Type B pancreatic cell (in vitro differentiated cells): ENCODE measurements at places on chromosomes 1 and 21. TPM values are rescaled to one million over a fixed set of nuclear protein-coding genes. Genes with fewer than 3 reads are reported as not detected.

Gene OVAAL
- total RNA-seq, result not detected in 2 replicates

Gene LIN9
- total RNA-seq, result 5.4 and 10.5 TPM in 2 replicates

Gene C1orf74
- 3.6 TPM in 2 replicates for total RNA-seq

Gene OR6K2
- total RNA-seq, result not detected in 2 replicates

Gene PLA2G2F
- total RNA-seq, result not detected in 2 replicates

Gene THEM5
- not detected in 2 replicates for total RNA-seq

Gene FBLIM1
- total RNA-seq, result 78.3 and 182 TPM in 2 replicates

Gene SPRR4
- not detected in 2 replicates for total RNA-seq

Gene ASAP3
- total RNA-seq, result 41.9 and 65.7 TPM in 2 replicates

GRCh38 chr1:187689129-187689528 lies 860.4 kb downstream of the PLA2G4A start:
- DNase-seq, result no peak

DNA sequence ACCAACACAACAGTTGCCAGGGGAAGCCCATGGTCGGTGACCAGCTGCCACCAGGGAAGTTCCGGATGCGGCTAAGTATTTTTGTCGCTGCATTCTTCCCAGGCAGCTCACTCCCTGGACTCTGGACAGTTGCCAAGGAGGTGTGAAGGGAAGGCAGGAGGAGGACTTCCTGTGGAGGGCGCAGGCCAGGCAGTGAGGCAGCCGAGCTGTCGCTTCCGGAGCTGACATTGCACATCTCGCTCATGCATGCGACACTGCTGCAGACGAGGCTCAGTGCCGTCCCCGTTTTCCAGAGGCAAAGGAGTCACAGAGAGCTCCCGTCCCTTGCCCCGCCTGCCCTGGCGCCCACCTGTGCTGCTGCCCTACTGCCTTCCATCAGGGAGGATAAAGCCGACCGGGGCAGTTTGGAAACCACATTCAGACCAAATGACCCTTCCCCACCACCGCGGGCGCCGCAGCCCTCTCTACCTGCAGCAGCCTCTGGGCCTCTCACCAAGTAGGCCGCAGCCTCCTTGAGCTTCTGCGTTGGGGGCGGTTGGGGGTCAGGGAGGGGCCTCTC lies 81.4 kb downstream of the NENF start:
- DNase-seq, result no peak

- no peak for DNase-seq
Observed at GRCh38 chr21:38775733-38776132, 30.0 kb upstream of the ETS2 start.

DNA sequence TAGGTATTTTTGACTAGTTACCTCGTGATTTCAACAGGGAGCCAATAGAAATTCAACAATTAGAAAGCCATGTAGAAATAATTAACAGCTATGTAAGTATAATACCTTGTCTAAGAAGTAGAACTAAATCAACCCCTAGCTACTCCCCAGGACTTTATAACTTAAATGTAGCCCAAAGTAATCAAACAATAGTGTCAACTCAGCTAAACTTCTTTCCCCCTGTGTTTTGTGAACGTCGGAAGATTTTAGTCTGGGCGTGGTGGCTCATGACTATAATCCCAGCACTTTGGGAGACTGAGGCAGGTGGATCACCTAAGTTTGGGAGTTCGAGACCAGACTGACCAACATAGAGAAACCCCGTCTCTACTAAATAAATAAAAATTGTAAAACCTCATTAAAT lies 579.9 kb upstream of the NCAM2 start:
- no peak for DNase-seq

- DNase-seq, result no peak
Observed at GRCh38 chr21:46468108-46468774, 9.6 kb downstream of the DIP2A start.

DNA sequence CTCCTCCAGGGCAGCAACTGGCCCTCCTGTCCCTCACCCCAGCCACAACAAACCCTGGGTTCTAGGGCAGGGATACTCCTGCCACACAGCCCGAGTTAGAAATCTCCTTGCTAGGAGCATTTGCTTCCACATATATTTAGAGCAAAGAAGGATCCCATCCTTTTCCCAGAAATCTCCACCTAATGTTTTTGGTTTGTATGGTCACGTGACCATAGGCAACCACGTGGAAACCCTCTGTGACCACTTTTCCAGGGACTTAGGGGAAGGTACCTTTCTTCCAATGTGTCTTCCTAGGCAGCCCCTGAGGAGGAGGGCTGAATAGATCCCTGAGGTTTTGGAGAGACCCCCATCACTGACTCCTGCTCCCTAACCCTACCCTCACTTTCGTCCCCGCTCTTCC lies 25.5 kb downstream of the VANGL2 start:
- no peak for DNase-seq

- no peak for DNase-seq
Observed at GRCh38 chr1:34705077-34705476, 49.8 kb upstream of the GJB5 start.

DNA sequence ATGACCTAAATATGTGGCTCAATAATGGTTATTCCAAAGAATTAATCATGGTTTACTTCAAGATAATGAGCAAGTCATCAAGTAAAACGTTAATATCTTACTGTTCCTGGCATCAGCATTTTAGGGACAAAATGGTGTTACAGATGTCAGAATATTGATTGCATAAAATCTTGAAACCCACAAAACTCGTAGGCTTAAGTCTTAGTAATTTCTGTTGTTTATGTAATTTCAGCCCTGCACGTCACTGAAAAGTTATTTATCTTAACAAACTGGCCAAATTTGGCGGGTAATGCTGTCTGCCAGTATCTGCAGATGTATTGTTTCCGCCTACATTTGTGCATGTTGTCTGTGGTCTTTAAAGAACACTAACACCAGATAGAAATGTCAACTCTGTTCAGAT lies 25.8 kb downstream of the CDC7 start:
- DNase-seq, result no peak

- no peak for DNase-seq
Observed at GRCh38 chr1:172089768-172090510, 248.6 kb downstream of the DNM3 start.

GRCh38 chr1:32100359-32100758 lies 7.5 kb upstream of the KPNA6 start:
- no peak for DNase-seq

GRCh38 chr1:198660341-198661261 lies 21.8 kb downstream of the PTPRC start:
- no peak for DNase-seq

GRCh38 chr1:202073206-202073605 lies 49.5 kb upstream of the GPR37L1 start:
- DNase-seq, result no peak

- DNase-seq, result no peak
Observed at GRCh38 chr1:226877669-226878068, 7.3 kb downstream of the PSEN2 start.

- no peak for DNase-seq
Observed at GRCh38 chr1:36322041-36322785, 1.2 kb downstream of the EVA1B start.

DNA sequence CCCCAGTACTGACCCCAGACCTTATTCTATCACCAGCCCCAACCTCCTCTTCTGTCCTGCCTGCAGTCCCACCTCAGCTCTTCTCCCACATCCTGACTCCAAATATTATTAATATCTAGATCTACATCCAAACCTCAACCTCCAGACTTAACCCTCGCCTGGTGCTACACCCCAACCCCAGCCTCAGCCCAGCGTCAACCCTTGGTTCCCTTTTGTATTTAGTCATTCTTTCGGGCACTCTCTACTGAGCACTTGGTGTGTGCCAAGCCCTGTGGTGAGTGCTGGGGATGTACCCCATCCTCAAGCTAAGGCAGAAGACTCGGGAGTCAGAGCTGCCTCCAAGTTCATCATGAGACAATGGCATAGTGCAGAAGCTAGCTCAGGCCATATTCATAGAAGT lies 1.1 kb downstream of the SHISAL2A start:
- DNase-seq, result no peak

DNA sequence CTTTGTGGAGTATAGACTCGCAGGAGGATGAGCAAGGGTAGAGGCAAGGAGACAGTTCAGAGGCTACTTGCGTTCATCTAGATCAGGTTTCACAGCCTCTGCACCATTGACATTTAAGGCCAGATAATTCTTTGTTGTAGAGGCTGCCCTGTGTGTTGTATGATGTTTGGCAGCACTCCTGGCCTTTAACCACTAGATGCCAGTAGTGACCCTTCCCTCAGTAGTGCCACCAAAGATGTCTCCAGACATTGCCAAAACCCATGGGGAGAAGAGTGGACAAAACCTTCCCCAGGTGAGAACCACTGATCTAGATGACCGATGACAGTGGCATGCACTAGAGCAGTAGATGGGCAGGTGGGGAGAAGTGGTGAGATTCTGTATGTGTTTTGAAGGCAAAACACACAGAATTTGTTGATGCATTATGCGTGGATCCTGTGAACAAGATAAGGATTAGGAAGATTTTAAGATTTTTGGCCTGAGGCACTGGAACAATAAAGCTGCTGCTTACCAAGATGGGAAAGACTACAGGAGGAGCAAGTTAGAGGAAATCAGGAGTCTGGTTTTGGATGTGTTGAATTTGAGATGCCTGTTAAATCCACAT lies 9.9 kb upstream of the COG2 start:
- DNase-seq, result no peak

DNA sequence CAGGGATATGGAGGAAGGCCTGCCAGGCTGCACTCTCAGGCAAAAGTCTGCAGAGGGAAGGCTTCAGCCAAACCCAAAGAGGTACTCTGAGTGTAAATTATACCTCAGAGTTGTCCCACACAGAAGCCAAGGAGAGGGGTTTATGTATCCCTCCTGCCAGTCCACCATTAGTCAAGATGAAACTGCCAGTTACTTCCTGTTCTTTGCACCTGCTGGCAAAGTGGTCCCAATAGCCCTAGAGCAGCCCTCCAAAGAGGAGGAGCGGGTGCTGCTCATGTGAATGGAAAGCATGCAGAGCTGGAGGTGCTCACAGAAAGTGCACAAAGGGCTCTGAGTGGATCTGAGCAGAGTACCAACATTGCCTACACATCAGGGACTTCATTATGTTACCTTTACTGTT lies 37.1 kb upstream of the MCOLN3 start:
- DNase-seq, result no peak

GRCh38 chr1:208010487-208011071 lies 99.7 kb upstream of the CD34 start:
- DNase-seq, result no peak

DNA sequence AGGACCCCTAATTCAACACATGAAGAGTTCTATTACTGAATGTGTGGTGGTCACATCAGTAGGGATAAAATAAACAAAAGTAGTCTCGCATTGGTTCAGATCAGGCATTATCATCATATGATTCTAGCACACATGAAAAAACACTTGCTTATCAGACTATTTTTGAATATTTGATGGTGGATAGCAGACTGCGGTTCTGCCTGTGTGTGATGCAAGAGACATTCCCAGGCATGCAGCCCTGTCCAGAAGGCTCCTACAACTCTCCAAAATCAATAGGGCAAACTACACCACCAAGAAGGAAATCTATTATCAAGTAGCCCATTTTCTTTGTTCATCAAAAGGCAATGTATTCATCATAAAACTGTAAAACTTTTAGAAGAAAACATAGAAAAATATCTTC lies 304.7 kb downstream of the DUSP10 start:
- DNase-seq, result no peak

DNA sequence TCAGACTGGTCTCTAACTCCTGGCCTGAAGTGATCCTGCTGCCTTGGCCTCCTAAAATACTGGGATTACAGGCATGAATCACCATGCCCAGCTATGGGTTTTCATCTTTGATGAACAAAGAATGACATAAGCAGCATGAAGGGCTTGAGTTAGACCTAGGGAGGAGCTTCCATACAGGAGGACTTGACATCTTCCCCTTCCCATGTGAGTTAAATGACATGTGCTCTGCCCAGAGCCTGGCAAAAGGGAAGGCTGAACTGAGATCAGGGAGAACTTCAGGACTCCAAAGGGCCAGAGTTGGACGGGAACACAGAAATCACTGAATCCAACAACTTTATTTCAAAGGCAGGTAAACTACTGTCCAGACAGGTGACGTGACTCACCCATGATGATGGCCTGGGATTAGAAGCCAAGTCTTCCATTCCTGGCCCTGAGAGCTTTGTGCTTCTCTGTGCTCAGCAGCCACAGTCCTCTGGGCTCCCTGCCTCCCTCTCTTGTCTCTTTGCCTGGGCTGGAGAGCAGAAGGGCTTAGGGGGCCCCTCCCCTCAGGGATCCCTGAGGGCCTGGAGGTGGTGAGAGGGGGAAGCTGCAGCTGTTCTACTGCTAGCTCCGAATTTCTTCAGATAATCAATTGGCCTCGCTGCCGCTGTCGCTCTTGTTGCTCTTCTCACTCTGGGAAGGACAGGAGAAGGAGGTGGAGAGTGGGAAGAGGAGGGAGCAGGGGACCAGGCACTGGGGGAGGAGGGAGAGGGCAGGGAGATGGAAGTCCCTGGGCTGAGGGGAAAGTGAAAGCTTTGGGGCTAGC lies 7.6 kb downstream of the NHLH1 start:
- peak; percentile 65 for DNase-seq
